ENCODE measurements at places on chromosomes 12 and 14.

- DNase-seq: no peak
Observed at GRCh38 chr14:75572104-75572503, 6.3 kb upstream of the FLVCR2 start.

- DNase-seq: peak; percentile 46
Observed at GRCh38 chr14:32078023-32078857, 1.1 kb downstream of the ARHGAP5 start.

DNA sequence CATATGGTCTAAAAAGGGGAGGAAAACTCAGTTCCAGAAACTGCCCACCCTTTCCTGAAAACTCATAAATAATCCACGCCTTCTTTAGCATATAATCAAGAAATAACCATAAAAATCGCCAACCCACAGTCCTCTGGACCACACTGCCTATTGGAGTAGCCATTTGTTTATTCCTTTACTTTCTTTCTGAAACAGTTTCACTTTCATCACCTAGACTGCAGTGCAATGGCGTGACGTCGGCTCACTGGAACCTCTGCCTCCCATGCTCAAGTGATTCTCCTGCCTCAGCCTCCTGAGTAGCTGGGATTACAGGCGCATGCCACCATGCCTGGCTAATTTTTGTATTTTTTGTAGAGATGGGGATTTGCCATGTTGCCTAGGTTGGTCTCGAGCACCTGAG, 44.2 kb downstream of the CLMN start:
- no peak for DNase-seq

GRCh38 chr14:69850086-69850735, 29.0 kb upstream of the SMOC1 start:
- no peak for DNase-seq

DNA sequence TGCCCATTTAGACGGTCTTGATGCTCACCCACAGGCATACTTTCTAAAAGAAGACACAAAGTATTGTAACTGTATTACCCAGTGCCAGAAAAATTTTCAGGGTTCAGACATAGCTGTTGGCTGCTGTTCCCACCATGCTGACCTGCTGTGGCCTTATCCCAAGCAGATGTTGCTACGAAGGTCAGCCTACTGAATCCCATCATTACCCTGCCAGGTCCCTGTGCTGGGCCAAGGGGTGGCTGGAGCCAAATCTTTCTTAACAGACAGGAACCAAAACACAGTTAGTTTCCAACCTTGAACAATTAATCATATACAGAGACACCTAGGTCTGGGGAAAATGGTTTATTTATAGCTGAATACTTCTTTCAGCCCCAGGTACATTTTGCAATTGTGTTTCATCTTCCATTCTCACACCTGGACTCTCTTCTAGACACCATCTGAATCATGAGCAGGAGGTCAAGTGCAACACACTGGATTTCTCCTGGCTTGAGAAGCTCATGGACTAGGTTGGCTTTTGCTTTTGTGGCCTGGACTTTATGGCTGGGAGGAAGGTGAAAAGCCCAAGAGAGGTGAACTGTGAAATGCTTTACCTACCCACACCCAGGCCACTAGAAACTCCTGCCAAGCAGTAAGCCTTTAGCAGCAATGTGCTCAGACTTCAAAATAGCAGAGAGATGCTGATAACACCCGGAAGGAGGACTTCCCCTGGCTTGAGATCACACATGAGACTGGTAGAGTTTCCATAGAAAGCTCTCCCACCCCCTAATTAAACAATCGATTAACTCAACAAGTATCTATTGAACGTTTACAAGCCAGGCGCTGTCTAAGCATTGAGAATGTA, 150.1 kb downstream of the SUDS3 start:
- no peak for DNase-seq

DNA sequence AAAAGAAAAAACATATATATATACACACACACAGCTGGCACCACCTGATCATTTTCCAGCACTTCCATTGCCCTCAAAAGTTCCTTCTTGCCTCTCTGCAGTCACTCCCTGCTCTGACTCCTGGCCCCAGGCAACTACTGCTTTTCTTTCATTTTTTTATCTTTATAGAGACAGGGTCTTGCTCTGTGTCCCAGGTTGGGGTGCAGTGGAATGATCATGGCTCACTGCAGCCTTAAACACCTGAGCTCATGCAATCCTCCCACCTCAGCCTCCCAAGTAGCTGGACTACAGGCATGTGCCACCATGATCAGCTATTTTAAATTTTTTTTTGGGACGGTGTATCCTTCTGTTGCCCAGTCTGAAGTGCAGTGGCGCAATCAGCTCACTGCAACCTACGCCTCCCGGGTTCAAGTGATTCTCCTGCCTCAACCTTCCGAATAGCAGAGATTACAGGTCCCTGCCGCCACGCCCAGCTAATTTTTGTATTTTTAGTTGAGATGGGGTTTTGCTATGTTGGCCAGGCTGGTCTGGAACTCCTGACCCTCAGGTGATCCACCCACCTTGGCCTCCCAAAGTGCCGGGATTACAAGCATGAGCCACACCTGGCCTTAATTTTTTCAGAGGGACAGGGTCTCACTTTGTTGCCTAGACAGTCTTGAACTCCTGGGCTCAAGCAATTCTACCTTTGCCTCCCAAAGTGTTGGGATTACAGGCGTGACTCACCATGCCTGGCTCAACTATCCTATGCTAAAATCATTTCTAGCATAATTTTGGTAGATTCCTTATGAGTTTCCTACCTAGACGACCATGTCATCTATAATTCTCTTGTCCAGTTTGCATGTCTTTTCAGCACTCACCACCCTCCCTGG, 7.8 kb downstream of the HSP90AA1 start:
- DNase-seq: no peak

DNA sequence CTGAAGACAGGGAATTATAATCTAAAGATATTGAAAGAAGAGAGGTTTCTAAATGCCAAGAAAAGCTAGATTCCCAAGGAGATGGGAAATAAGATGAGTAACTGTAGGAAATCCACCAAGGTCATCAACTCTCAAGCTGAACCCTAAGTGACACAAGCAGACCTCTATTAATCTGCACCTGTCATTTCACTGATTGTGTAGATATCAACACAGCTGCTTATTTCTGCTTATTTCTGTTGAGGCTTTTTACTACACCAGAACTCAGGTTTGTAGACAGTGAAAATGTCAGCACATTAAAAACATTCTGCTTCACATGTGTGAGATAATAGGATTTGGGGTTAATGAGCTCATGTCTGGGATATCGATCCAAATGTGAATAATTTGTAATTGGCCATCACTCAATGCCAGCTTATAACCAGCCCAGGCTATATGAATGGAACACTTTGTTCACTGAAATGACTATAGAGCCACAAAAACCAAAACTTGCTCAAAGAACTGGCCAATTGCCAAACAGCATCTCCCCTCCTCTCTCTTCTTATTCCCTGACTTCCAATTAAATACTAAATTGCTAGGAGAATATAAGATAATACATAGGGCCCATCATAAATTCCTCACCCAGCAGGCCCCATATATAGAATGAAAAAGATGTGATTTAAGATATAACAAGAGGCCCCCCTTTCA, 188.7 kb upstream of the ARID2 start:
- DNase-seq: no peak

DNA sequence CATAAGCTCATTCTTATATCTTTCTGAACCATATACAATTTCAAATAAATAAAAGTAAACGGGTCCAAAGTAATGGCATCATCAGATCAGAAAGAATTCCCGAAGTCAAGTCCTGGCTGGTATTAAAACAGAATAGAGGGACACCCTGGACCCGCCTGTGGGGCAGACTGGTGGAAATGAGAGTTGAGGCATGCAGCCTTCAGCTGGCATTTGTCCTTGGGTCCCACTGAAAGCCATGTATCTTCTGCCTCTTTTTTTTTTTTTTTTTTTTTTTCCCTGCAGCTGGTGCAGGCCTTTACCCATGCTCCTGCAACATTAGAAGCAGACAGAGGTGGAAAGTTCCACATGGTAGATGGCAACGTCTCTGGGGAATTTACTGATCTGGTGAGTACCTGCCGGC, 9.9 kb downstream of the AHSA1 start:
- no peak for DNase-seq
